Endothelial cell (in vitro differentiated cells): ENCODE measurements at places on chromosomes 5 and 9.

- no peak for DNase-seq
These were observed 127.1 kb downstream of the MYO10 start for GRCh38 chr5:16809010-16809394.

GRCh38 chr5:142561029-142561428 is 124.9 kb downstream of the FGF1 start:
- DNase-seq: no peak

GRCh38 chr9:88236511-88237478 is 98.5 kb upstream of the SPATA31C2 start:
- DNase-seq: no peak

DNA sequence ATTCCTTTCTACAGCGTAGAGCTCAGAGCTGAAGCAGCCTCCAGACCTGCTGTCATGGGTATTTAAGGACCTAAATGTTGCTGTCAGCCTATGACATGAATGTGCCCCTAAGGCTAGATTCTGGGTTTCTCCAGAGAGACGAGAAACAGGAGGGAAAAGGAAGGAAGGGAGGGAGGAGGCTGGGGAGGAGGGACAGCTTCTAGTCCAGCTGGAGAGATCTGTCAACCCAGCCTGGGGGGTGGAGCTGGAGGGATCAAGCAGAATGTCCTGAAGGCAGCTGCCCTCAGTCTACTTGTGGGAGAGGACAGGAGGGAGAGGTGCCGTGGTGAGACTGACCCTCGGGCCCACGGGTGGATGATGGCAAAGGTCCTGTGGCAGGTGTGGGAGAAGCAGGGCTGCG is 1.1 kb upstream of the DBH start:
- DNase-seq: no peak

DNA sequence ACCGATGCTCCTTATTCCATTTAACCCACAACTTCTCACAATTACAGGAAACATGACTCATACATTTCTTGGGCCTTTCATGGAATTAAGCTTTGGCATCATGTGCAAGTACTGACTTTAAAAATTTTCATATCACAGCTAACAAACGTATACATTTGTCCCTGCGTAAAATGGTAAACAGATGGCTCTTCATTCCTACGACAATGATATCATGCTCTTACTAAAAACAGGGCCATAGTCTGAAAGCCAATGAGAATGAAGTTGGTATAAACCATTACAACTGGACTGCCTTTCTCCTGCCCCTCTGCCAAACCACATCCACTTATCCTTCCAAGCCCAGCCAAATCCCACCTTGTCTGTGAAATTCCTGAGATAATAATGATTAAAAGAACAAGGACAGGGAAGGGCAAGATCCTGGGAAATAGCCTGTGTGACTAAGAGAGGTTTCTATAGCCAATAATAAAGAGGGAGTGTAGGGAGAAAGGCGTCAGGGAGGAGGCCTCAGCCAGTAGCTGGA is 44.9 kb upstream of the ZNF366 start:
- DNase-seq: no peak
